Esophagus squamous epithelium (tissue), 5 donors: ENCODE measurements at places on chromosomes 3 and 15. TPM values are rescaled to one million over a fixed set of nuclear protein-coding genes. Genes with fewer than 3 reads are reported as not detected.

Gene TMEM45A
- total RNA-seq = 25.1 TPM

GRCh38 chr3:16299746-16300145, 34.7 kb downstream of the OXNAD1 start:
- no peak overlapping the region for H3K27ac ChIP-seq
- peaks cover 20% of the 10 kb centered on the region for H3K4me1 ChIP-seq
- H3K4me3 ChIP-seq = no peak overlapping the region
- no peaks in the 10 kb centered on the region for H3K27me3 ChIP-seq
- no peaks in the 10 kb centered on the region for H3K36me3 ChIP-seq
- no peak for DNase-seq

GRCh38 chr15:94119298-94119811, 112.0 kb upstream of the MCTP2 start:
- H3K27me3 ChIP-seq = no peaks in the 10 kb centered on the region
- peaks cover 6% of the 10 kb centered on the region for H3K4me1 ChIP-seq
- no peaks in the 10 kb centered on the region for H3K36me3 ChIP-seq
- peak overlapping the region; percentile 82 for H3K27ac ChIP-seq
- H3K4me3 ChIP-seq = no peak overlapping the region

Gene LRRFIP2
- 99.7 TPM for total RNA-seq

Gene SPINK8
- total RNA-seq = not detected
